ENCODE measurements at places on chromosomes 1 and 21.

DNA sequence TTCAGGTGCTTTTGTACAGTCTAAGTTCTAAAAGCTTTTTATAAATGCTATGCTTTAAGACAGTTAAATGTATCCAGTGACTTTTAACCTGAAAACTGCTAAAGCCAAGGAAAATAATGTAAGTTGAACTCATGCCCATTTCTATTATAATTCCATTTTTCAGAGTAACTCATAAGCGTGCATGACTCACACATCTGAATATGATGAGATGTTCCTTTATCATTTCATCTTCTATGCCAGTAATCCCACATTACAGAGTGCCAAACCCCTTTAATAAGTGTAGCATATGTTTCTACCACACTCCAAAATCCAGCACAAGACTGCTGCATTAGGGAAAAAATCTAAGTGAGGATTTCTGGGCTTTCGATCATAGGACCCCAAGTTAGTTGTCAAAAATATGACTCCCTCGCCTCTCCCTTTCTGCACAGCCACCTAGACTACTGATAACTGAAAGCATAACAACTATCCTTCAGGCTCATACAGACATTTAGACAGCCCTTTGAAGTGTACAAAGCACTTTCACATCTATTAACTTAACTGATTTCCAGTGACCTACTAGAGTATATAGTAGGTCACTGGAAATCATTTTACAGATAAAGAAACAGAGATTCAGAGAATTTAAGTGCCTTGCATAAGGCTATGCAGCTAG lies 45.3 kb downstream of the JAK1 start:
- no peak for DNase-seq

- no peak for DNase-seq
Measured at GRCh38 chr1:174942547-174943255, 57.0 kb upstream of the CACYBP start.

DNA sequence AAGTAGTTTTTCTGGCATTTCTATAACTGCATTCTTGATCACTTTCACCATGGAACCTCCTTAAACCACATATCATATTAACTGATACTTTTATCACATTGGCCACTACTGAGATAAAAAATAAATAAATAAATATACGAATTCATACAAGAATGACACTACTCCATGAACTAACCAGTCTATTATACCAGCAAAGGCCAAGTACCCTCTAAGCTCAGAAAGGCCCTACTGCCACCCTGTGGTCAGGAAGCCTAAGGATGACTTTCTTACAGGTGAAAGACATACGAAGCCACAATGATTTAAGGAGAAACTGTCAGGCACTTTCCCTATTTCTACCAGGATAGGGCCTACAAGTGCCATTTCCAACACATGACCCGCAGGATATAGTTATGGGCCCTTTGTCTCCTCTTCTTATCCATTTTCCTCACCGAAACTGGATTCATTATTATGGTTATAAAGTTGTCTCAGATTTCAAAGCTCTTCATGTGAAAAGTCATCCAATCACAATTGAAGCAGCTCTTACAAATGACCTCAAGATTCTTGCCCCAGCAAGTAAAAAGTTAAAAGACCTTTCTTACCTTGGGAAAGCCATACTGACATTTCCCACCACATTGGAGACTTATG lies 23.9 kb downstream of the DNAJC8 start:
- no peak for DNase-seq

GRCh38 chr1:154198756-154199562 lies 7.1 kb upstream of the TPM3 start:
- DNase-seq = peak; percentile 39

DNA sequence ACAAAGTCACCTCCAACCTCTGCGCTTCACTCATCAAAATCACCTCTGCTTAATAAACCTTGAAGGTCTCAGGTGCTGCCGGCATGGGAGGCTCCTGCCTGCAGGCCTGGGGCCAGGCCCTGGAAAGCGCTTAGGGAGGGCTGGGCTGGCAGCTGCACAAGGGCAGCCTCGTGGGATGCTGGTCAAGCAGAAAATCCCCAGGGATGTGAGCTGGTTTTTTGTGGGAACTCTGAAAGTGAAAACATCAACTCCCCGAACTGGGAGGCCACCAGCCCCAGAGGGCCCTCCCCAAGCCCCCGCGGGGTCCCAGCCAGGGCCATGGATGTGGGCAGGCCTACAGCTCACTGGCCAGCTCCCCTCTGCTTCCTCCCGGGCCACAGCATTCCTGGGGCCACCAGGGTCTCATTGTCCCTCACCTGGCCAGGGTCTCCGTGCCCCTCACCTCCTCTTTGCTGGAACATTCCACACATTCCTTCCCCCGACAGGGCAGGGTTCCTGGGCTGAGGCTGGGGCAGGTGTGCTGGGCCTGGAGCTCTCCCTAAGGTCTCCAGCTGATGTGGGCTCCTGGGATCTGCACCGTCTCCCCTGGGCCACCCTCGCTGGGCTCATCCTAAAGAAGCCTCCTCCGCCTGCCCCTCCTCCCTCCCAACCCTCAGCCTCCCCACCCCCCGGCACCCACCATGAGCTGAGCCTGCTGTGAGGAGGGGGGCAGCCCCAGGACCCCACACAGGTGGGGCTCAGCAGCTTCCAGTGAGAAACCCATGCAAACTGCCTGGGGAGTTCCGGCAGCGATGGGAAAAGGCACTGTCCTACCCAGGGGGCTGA lies 36.0 kb upstream of the POFUT2 start:
- no peak for DNase-seq

GRCh38 chr1:207155028-207155427 lies 51.0 kb downstream of the C4BPA start:
- DNase-seq = no peak

DNA sequence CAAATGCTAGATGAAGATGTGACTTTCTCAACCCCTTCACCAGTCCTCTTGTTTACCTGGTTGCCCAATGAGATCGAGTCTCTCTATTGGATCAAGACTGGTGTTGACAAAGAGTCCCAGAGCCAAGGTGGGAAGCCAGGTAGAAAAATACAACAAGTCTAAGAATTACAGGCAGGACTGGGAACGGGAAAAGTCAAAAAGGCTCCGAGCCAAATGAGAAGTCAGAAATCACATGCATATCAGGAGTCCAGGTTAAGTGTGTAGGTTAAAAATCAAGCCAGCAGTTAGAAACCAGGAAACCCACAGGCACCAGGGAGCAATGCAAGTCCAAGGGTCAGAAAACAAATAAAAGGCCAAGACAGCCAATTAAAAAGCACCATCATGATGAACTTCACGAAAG lies 27.4 kb upstream of the DUSP23 start:
- no peak for DNase-seq

DNA sequence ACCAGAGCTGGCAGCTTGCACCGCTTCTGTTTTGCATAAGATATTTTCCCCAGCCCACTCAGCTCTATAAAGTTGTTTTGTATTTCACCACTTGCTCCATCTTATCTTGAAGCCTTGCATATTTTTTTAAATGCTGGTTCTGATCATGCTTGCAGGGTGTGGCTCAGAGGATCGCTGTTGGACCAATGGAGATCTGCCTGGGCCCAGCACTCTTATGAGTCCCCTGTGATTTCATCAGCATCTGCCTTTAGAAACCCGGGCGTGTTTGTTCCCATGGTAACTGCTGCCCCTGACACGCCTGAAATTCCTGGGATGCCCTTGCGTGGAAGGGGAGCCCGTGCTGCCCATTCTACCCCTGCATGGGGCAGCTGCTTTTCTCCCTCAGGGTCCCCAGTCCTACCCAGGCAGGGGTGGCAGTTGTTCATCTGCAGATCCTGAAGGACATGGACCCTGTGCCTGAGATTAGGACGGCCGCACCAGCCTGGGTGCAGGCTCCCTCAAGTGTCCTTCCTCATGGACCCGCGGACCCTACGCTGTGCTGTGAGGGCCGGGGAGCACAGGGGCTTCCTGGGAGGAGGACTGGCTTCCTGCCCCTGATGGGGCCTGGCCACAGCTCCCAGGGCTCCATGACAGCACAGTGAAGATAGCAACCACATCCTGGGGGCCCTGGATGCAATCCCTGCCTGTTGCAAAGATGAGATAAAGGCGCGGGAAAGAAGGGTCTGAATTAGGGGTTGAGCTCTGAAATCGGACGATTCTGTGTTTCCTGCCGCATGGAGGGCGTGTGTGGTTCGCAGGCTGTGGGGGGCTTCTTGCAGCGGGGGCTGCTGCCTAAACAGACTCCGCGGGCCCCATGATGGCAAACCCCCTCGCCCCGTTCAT lies 226.5 kb downstream of the SDCCAG8 start:
- DNase-seq = no peak

GRCh38 chr1:205783904-205784303 lies 8.6 kb upstream of the RAB29 start:
- DNase-seq = no peak

DNA sequence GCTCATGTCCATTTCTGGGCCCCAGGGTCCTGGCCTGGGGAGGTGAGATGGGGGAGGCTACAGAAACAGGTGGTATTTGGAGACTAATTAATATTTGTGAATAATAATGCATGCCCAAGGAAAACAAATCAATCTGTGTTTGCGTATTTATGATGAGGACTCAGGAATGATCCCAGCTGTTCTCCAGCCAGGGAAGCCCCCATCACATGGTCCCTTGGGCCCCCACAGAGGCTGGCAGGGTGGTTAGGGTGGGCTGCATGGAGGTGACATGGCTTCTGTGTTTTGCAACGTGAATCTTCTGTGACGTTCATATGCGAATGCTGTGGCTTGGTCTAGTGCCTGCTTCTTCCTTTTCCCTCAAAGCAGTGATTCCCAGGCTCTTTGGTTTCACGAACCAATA lies 10.5 kb downstream of the PTPRF start:
- DNase-seq = no peak

DNA sequence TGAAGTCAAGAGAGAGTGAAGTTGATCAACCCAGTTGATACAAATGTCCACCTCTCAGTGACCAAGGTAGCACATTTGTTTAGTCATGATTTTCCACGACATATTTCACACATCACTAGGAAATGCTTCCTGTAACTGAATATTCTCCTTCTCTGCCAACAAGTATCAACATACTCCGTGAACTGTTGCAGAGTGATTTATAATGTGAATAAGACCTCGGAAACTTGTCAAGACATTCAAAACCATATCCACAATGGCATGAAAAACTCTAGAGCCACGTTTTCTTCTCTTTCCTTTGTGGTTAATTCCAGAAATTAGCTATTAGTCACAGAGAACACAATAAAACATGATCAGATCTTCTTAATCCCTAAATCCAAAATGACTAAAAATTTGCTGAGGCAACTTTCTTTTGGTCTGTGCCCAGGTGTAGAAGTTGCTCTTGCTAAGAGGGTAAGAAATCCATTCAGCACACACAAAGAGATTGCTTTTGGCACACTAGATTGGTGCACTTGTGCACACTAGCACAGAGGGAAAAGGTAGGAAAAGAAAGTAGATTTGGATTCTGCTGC lies 244.3 kb upstream of the NRIP1 start:
- DNase-seq = no peak

DNA sequence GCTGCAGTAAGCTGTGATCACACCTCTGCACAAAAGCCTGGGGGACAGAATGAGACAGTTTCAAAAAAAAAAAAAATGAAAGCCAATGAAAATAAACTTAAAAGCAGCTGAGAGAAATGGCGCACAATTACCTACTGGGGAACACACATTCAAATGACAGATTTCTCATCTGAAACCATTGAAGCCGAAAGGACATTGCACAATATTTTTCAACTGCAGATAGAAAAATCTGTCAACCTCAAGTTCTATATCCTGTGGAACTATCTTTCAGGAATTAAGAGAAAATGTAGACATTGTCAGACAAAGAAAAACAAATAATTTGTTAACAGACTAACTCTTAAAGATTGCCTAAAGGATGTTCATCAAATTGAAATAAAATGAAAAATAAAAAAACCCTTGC lies 442.8 kb downstream of the MATN1 start:
- no peak for DNase-seq

All from NCI-H2081 treated with DMSO at 0.1 percent for 48 hours (cell line).